Anterior cingulate cortex (tissue), 58 donors: ENCODE measurements at places on chromosomes 2 and 18.

GRCh38 chr2:207037896-207038295 is 98.6 kb downstream of the CPO start:
- no peak for DNase-seq

DNA sequence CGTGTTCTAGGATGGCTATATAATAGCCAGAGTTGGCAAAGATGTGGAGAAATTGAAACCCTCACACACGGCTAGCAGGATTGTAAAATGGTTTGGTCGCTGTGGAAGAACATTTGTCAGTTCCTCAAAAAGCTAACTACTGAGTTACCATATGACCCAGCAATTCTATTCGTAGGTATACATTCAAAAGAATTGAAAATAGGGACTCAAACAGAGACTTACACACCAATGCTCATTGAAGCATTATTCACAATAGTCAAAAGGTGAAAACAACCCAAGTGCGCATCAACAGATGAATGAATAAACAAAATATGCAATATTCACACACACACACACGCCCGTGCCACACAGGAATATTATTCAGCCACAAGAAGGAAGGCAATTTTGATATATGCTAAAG is 98.7 kb downstream of the PLA2R1 start:
- DNase-seq = no peak

DNA sequence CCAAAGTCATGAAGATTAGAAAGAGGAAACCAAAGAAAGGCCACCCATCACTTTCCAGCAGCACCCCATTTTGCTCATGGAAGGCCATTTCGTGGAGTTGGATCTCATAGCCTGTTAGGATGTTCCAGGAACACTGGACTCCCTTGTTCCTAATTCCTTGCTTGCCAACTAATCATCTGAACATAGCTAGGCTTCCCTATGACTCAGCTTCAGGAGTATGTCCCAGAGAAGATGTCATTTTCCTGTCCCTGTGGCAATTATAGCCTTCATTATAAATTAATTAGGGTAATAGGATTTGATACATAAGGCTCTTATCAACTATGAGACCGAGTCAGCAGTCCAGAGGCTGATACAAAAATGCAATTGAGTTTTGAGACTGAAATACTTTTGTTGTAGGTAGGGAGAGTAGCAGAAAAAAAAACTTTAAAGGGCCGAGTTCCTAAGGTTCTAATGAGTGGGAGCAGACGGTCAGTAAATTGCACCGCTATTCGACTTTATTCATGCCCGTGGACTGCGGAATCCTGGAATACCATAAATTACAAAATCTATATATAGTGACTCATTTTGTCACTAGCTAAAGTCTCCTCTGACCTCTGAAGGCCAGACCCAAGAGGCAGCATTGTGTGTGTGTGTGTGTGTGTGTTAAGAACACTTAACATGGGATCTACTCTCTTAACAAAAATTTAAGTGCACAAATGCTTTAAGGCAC is 311.8 kb downstream of the FBXO15 start:
- no peak for DNase-seq

DNA sequence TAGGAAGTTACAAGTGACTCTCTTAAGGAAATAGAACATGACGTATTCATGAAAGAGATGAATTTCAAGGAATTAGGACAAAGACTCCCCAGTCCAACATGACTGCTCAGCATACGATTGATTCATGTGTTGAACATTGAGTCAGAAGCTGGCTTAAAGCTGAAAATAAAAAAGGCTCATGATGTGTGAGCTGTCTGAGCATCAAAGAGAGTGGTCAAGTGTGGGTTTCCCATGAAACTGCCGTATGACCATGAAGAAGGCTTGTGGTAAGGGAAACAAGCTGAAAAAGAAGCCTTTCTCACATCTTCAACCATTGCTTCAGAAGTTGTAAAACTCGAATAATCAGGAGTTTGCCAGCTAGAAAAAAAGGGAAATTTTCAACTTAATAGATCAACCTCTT is 201.9 kb upstream of the APCDD1 start:
- no peak for DNase-seq

- no peak for DNase-seq
These were observed 45.7 kb downstream of the CCDC93 start for GRCh38 chr2:117967977-117968718.

DNA sequence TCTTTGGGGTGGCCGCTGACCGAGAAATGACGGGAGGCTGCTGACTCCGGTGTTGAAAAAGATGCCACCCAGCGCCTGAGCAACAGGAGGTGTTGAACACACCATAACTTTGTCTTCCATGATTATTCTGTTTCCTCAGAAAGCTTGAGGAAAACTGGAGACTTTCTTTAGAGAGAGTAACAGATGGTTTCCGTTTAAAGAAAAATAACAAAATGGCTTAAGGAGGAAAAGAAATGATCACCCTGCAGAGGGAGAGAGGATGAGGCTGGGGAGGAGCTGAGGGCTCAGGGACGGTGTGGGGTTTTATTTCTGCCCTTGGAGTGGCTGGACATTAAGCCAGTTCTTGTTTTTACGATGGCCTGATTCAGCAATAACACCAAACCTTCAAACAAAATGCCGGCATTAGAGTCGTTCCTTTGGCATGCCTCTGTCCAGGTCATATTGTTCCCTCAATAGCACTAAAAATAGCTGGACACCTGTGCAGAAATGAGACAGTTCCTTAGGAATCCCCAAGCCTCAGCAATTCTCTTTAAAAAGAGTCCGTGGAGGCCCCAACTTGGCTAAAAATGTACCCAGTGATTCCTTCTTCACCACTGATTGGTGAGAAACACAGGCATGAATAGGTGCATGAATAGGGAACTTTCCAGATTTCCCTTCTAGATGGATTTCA is 182.4 kb downstream of the ALPK2 start:
- DNase-seq = no peak

DNA sequence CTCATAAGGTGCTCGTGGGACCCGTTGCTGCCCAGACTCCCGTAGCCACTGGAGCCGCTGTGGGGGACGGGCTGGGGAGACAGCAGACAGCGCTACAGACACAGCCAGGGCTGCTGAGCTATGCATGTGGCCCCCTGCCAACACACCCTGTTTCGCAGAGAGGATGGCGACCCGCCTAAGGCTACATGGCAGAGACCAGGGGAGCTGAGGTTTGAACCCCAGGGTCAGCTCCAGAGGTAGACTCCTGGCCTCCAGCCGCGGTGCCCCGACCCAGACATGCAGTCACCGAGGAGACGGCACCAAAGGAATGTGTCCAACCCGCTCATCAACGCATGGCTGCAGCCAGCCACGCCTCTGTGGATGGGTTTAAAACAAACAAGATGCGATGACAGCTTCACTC is 21.0 kb upstream of the HES6 start:
- DNase-seq = no peak

DNA sequence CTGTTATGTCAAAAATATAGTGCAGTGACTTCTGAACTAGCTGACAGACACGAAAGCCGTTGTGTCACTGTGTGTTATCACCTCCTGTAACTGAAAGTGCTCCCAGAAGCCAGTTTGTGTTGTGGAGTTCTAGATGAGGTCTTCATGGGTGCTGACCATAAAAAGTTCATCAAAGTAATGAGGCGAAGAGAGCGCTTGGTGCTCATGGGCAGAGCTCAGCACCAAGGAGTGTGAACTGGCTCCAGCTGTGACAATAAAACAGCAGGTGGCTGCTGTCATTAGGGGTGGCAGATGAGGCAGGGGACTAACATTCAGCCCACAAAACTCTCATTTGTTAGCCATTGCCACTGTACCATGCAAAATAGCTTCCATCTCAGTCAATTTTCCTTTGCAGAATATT is 151.1 kb downstream of the ZNF407 start:
- DNase-seq = no peak

- DNase-seq = no peak
These were observed 172.2 kb downstream of the MBD2 start for GRCh38 chr18:54052259-54052658.

GRCh38 chr2:144504218-144504641 is 15.7 kb downstream of the ZEB2 start:
- no peak for DNase-seq

- no peak for DNase-seq
These were observed 77.1 kb upstream of the LRRTM1 start for GRCh38 chr2:80381666-80382065.

- no peak for DNase-seq
These were observed 87.1 kb upstream of the ITGA4 start for GRCh38 chr2:181370126-181370525.

DNA sequence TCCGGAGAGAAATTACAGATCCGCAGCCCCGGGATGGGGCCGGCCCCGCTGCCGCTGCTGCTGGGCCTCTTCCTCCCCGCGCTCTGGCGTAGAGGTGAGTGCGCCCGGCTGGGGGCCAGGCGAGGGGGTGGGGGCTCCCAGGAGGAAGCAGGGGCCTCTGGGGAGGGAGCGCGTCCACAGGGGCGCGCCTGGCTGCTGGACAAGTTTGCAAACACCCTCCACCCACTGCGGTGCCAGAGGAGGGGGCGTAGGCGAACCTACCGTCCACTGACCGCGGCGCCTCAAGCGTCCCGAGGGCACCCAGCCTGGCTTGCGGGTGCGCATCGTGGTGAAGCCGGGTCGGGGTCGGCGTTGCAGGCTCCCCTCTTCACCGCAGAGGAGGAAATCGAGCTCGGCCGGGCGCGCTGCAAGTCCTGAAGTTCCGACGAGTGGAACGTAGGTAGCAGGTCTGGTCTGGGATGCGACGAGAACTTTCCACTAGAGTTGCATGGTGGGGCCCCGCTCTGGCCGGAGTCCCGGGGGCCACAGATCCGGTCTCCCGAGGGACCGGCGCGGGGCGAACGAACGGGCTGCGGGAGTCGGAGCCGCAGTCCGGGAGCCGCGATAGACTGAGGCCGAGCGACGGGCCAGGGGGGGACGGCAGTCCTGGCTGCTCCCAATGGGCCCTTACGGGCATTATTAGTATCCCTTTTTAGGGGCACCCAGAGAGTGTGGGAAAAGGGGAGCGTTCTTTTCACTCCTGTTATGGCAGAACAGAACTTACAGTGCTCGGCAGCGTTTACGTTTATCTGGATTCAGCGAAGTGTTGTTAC is 502 bp downstream of the MERTK start:
- DNase-seq = no peak

DNA sequence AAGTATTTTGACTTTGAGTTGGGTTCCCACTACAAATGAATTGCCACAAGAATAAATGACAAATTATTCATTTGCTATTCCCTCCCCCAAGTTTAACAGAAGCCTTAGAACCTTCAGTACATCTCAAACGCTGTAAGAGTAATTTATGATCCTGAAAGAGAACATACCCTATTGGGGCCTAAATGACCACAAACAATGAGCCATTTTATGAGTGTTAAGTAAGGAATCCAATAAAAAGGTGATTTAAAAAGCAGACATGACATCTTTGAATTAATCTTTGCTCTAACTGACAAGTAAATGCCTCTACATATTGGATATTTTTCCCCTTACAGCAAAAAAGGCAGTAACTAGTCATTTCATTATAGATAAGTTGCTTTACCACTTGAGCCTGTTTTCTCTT is 136.9 kb downstream of the NRXN1 start:
- no peak for DNase-seq

DNA sequence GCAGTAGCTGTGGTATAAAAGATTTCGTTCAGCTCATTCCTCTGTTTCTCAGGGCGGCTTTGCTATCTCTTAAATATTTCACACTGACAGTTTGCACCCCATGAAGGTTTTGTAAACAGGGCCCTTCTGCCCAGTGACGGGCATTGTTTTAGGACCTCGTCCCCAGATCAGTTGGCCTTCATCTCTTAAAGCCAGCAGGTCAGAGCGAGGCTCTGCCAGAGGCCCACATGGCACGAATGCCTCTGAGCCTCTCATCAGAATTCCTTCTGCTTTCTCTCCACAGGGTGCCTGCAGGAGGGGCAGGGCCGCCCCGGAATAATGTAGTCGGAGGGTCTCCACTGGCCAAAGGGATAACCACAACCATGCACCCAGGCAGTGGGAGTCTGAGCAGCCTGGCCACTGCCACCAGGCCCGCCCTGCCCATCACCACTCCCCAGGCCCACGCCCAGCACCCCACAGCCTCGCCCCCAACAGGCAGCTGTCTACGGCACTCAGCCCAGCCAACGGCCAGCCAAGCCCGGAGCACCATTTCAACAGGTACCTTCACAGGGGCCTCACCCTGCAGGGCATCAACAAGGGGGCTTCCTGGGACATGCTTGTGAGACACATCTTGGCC is 177.0 kb downstream of the SEPTIN10 start:
- no peak for DNase-seq

- DNase-seq = no peak
These were observed 102.2 kb upstream of the UXS1 start for GRCh38 chr2:106296182-106296815.

GRCh38 chr2:177282787-177283572 is 18.5 kb upstream of the NFE2L2 start:
- DNase-seq = no peak

DNA sequence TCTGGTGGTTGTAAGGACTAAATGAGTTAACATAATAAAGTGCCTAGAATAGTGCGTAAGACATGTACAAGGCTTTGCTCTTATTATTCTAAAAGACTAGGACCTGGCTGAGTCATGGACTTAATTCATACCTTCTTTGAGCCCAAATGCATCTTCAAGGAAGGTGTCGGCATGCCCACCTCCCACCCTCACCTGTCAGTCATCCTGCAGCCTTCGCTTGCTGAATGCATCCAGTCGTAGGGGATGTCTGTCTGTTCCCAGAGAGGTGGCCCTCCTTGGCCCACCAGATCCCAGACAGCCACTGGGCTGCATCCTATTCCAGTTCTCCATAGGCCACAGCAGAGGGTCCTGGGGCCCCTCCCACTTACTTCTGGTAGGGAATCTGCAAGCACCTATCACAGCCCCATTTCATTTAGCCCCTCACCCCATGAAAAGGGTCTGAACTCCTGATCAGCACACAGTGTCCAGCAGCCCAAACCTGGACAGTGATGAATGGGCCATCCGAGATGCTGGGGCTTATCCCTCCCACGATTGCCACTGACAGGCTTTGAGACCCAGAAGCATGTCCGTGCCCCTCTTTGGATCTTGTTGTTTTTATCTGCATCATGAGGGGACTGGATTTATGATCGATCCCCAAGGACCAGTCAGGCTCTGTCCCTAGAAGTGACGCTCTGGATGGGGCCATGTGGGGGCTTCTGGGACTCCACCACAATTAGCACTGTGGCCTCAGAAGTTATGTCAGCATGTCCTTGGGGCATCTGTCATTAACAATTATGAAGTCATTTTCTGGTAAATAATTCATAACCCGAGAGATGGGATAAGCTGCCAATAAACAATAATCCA is 101.1 kb downstream of the KLHL29 start:
- no peak for DNase-seq

- no peak for DNase-seq
These were observed 481.8 kb downstream of the SPAG16 start for GRCh38 chr2:213766062-213766461.

DNA sequence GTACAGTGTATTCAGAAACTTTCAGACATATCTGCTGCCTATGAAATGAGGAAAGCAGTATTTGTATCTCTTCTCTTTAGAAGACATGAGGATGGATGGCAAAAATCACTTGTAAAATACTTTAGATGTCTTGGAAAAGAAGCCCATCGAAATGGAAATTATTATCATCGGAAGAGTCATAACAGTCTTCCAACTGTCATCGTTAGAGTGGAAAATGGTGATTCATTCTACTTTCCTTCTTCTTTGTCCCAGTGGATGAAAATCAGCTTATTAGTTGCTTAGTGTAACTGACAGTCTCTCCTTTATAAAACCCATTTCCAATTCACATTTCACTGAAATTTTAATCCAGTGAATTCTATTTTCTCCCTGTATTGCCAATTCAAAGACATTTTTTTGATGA is 1323.7 kb upstream of the PIK3C3 start:
- DNase-seq = no peak

GRCh38 chr2:19818543-19818942 is 83.2 kb downstream of the TTC32 start:
- no peak for DNase-seq

GRCh38 chr18:8106603-8107002 is 502.6 kb upstream of the RAB12 start:
- no peak for DNase-seq

GRCh38 chr2:132581991-132582738 is 87.8 kb downstream of the LYPD1 start:
- no peak for DNase-seq
